GM23338 (cell line): ENCODE measurements at places on chromosomes 7 and 10. TPM values are rescaled to one million over a fixed set of nuclear protein-coding genes. Genes with fewer than 3 reads are reported as not detected.

GRCh38 chr10:71962901-71963300, 1.3 kb upstream of the CHST3 start:
- no peak for DNase-seq

- DNase-seq: peak; percentile 50
Measured at GRCh38 chr7:77727936-77728701, 31.9 kb downstream of the RSBN1L start.

- DNase-seq: no peak
Measured at GRCh38 chr10:124450783-124451057, 885 bp upstream of the NKX1-2 start.

SPOCK2 gene
- 2.6 and 3.6 TPM in 2 replicates for total RNA-seq

LRRC17 gene
- total RNA-seq: 3.1 and 9.4 TPM in 2 replicates
